ENCODE measurements at places on chromosomes 16 and 17.

DNA sequence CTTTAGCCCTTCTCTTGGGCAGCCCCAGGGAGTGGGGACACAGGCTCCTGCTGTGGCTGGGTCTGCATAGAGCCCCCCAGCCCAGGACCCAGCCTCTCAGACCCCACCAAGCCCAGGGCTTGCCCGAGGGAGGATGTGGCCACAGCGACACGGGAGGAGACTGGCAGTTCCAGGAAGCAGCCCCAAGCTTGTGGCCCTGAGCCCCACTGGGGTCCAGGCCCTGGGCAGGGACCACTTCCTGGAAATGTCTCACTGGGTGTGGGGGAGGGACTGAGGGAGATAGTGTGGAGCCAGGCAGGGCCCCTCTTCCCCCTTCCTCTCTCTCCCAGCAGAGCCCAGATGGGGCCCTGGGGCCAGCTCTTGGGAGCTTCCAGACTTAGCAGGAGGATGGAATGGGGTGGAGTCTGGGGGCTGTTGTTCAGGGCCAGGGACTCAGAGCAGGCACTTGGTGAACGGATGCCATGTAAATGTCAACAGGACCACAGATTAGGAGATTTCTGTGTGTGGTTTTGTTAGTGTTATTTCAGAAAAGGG lies 35.3 kb downstream of the ADGRG5 start:
- no peak for DNase-seq

- peak; percentile 82 for DNase-seq
These were observed 49.3 kb upstream of the WSB1 start for GRCh38 chr17:27244491-27245223.

GRCh38 chr17:72531729-72532128 lies 410.9 kb downstream of the SOX9 start:
- no peak for DNase-seq

DNA sequence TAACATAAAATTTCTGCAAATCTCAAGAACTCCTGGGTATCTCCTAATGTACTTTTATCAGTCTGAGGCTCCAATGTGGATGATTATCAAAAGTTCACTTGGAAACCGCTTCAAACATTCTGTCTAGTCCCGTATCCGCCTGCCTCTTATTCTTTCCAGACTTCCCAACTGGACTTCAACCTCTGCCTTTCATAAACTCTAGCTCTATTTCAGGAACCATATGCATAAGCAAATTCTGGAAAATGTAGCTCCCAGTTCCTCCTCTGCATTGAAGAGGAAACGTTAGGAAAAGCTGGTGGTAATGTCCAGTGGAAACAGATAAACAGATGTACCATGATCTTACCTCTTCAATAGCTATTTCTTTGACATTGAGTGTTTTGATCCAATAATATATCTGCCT lies 285.0 kb downstream of the KCNJ2 start:
- DNase-seq, result no peak

GRCh38 chr16:23088018-23088417 lies 61.2 kb downstream of the USP31 start:
- DNase-seq, result no peak

GRCh38 chr16:73043828-73044467 lies 4.0 kb downstream of the ZFHX3 start:
- DNase-seq, result peak; percentile 81

- DNase-seq, result no peak
These were observed 2.8 kb upstream of the LPCAT2 start for GRCh38 chr16:55506083-55506482.

- peak; percentile 38 for DNase-seq
These were observed 6.5 kb downstream of the BMERB1 start for GRCh38 chr16:15440852-15441251.

All from hepatic stellate cell (primary cell).